Neural progenitor cell (in vitro differentiated cells): ENCODE measurements at places on chromosomes 11 and 22.

- no peak overlapping the region for H3K27ac ChIP-seq
- peaks cover 32% of the 10 kb centered on the region for H3K27me3 ChIP-seq
- H3K4me1 ChIP-seq: peaks cover 14% of the 10 kb centered on the region
- DNase-seq: no peak
- H3K36me3 ChIP-seq: no peaks in the 10 kb centered on the region
These were observed 5.2 kb downstream of the SLC15A3 start for GRCh38 chr11:60946601-60947264.

DNA sequence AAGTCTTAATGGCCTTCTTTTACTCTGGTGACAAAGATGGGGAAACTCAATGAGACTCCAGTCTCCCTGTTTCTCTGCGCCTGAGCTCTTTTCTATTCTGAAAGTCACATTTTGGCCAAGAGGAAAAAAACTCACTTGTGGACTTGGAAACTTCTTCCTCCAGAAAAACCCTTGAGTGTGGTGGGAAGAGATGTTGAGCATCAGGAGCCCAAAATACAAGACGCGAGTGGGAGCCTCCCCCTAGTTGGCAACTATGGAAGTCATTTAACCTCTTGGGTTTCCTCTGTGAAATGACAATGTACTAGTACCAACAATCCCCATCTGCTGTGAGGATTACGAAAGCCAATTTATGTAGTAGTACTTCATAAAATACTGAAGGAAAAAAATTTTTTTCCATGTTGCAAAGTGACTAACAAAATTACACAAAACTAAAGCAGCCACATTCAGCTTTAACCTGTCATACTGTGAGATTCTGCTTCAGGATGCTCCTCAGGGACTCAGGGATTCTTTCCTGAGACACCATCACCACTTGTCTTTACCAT is 524 bp upstream of the SLC25A17 start:
- peak; percentile 21 for DNase-seq
- peaks cover 8% of the 10 kb centered on the region for H3K4me1 ChIP-seq
- peak overlapping the region; percentile 73 for H3K4me3 ChIP-seq
- H3K27ac ChIP-seq: peak overlapping the region; percentile 13

DNA sequence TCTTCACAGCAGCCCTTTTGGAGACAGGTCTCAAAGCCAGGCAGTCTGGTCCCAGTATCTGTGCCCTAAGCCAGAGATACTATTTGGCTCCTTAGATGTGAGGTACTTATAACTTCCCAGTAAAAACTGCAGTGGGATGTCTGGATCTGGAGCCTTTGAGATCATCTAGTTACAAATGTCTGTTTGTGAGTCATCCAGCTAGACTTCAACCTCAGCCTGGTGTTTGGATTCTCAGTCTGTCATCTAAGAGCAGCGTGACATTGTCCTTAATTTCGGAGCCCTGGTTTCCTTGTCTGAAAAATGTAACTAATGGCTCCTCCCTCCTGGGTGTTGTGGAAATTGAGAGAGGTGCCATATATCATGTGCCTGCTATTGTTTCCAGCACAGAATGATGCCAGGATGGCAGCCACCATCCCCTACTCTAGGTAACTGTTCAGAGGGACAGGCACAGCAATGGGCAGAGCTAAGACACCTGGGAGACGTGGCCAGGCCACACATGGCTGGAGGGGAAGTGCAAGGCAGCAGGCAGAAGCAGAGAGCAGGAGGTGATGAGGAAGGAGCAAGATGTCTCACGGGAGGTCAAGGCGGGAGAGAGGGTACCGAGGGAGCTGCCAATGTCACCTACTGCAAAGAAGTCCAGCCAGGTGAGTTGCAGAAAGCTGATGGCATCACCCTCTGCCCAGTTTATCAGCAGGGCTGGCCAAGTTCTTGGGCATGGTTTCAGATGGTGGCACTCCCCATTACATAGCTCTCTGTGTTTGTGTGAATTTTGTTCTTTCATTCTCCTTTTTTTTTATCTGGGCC is 20.6 kb upstream of the ST3GAL4 start:
- H3K27me3 ChIP-seq: no peaks in the 10 kb centered on the region
- H3K27ac ChIP-seq: no peak overlapping the region
- DNase-seq: no peak
- H3K4me3 ChIP-seq: no peak overlapping the region

DNA sequence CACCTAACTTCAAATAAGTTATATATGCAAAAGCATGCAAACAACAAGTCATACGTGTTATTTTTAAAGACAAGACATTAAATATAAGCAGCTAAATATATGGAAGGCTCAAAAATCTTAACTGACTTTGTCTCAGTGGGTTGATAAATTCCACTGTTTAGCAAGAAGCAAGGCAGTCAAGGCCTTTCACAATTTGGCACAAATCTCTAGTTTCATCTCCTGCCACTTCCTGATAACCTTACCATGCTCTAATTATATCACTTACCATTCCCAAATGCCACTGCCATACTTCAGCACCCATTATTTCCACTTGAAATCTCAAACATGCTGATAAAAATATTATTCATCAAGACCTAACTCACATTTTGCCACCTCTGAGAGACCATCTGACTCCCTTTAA is 24.8 kb downstream of the DCUN1D5 start:
- no peak overlapping the region for H3K4me3 ChIP-seq
- no peak overlapping the region for H3K27ac ChIP-seq
- no peaks in the 10 kb centered on the region for H3K4me1 ChIP-seq
- DNase-seq: no peak
- peaks cover 28% of the 10 kb centered on the region for H3K36me3 ChIP-seq

GRCh38 chr11:64285885-64286800 is 495 bp downstream of the GPR137 start:
- DNase-seq: peak; percentile 39
- no peak overlapping the region for H3K27ac ChIP-seq
- peaks cover 6% of the 10 kb centered on the region for H3K4me1 ChIP-seq
- H3K36me3 ChIP-seq: no peaks in the 10 kb centered on the region
- H3K4me3 ChIP-seq: peak overlapping the region; percentile 97

DNA sequence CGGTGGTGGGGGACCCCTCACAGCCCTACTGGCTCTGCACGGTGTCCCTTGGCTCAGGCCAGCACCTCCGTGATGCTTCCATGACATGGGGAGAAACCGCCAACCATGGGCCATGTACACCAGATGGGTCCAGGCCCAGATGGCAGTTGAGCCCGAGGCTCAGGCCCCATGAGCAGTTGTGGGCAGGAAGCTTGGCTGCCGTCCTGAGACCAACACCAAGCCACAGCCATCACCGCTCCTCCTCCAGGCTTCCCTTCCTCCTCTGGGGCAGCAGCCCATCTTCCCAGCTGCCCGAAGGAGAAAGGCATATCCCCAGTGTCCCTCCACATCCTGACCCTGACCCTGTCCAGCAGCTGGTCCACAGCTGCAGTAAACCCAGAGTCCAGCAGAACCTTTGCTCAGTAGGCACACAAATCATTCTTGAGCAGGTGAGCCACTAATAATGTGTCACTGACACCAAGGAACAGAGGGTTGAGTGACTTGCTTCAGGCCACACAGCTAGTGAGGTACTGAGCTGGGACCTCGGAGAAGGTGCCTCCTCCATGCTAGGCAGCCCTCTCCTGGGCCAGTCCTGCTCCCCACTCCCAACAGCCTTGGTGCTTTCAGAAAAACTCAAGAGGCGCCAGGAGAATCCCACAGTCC is 204.9 kb downstream of the CTTN start:
- peaks cover 11% of the 10 kb centered on the region for H3K4me1 ChIP-seq
- H3K27ac ChIP-seq: no peak overlapping the region
- H3K36me3 ChIP-seq: no peaks in the 10 kb centered on the region
- no peak for DNase-seq

DNA sequence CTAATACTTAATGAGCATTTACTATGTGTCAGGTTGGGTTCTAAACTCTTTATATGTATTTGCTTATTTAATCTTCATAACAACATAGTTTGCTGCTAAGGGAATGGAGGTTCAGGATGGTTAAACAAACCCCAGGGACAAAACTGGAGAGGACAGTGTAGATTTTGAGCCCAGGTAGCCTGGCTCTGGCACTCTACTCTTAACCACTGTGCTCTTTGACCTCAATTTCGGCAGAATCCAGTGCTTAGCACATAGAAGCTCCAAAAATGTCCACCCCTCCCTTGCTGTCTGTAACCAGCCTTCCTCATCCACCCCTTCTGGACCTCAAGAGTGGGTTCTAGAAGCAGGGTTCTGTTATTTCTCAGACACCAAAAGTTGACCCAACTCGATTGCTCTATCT is 88.0 kb upstream of the SYT13 start:
- H3K36me3 ChIP-seq: no peaks in the 10 kb centered on the region
- H3K4me1 ChIP-seq: peaks cover 21% of the 10 kb centered on the region
- no peak overlapping the region for H3K4me3 ChIP-seq
- H3K27ac ChIP-seq: no peak overlapping the region
- DNase-seq: no peak

GRCh38 chr11:32831221-32831620 is 1.5 kb downstream of the PRRG4 start:
- H3K4me3 ChIP-seq: no peak overlapping the region
- DNase-seq: no peak
- H3K27ac ChIP-seq: no peak overlapping the region
- H3K27me3 ChIP-seq: peaks cover 59% of the 10 kb centered on the region
- no peaks in the 10 kb centered on the region for H3K4me1 ChIP-seq
- H3K36me3 ChIP-seq: no peaks in the 10 kb centered on the region

DNA sequence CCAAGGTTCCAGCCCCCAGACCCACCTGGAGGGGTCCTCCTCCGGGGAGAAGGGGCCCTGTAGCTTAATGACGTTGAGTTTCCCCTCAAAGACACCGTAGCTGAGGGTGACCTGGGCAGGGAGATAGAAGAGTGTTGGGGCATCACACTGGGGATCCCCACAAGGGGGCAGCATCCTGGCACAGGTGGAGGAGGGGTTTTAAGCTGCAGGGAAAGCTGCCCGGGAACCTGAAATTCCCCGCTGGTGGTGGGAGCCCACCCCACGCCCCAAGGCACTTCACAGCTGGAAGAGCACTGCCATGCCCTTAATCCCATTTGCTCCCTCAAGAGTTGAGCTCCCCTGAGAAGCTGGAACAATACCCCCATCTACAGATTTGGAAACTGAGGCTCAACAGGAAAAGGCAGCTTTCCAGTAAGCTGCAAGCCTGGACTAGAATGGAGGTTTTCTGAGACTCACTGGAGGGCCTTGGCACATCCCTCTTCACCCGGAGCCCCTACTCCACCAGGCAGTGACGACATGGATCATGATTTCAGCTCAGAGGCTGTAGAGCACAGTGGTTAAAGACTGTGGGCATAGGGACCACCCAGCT is 13.7 kb downstream of the MFNG start:
- no peak overlapping the region for H3K27ac ChIP-seq
- H3K27me3 ChIP-seq: no peaks in the 10 kb centered on the region
- H3K4me3 ChIP-seq: no peak overlapping the region
- no peaks in the 10 kb centered on the region for H3K36me3 ChIP-seq
- peak; percentile 69 for DNase-seq

DNA sequence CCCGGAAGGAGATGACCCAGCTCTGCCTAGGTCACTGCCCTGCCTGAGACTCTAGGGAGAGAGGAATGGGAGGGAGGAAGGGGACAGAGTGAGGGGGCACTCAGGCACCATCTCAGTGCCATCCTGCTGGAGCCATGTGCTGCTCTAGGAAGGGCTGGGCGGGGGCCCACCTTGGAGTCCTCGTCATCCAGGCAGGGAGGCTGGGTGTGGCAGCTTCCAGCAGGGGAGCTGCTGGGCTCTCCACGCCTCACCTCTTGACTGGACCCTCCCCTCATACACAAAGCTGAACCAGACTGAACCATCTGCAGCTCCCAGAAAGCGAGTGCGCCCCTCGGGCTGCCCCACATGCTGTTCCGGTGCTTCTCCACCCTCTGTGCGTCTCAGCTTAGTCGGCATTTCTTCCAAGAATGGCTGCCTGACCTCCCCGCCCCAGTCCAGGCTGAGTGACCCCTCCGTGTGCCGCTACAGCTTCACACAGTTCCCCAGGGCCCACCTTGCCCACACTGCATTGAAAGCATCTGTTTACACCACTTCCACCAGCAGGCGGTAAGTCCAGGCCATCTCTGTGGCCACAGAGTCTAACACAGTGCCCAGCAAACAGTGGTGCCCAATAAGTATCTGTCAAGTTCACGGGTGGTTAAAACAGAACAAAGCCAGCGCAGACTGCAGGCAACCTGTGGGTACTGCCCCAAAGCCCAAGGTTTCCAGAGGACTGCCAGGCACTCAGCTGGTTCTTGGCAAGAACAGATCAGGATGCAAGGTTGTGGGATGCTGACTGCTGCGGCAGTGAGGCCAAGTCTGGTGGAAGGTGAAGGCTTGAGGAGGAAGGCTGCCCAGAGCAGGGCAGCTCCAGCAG is 9.4 kb upstream of the TRIM29 start:
- no peak overlapping the region for H3K27ac ChIP-seq

GRCh38 chr22:28332410-28332809 is 347.2 kb downstream of the TTC28 start:
- no peak overlapping the region for H3K4me3 ChIP-seq
- H3K27me3 ChIP-seq: no peaks in the 10 kb centered on the region
- no peaks in the 10 kb centered on the region for H3K4me1 ChIP-seq
- no peak for DNase-seq

GRCh38 chr22:50460938-50461337 is 13.9 kb downstream of the SBF1 start:
- H3K4me1 ChIP-seq: no peaks in the 10 kb centered on the region
- H3K4me3 ChIP-seq: no peak overlapping the region
- H3K27me3 ChIP-seq: no peaks in the 10 kb centered on the region
- H3K27ac ChIP-seq: no peak overlapping the region

GRCh38 chr22:32842486-32842885 is 41.0 kb downstream of the TIMP3 start:
- H3K4me1 ChIP-seq: peaks cover 10% of the 10 kb centered on the region
- no peak overlapping the region for H3K4me3 ChIP-seq
- H3K27ac ChIP-seq: no peak overlapping the region
- no peaks in the 10 kb centered on the region for H3K36me3 ChIP-seq

GRCh38 chr11:72815110-72815618 is 953 bp downstream of the ATG16L2 start:
- H3K27me3 ChIP-seq: no peaks in the 10 kb centered on the region
- no peaks in the 10 kb centered on the region for H3K36me3 ChIP-seq
- no peak for DNase-seq
- H3K27ac ChIP-seq: peak overlapping the region; percentile 99
- H3K4me1 ChIP-seq: peaks cover 15% of the 10 kb centered on the region

- no peaks in the 10 kb centered on the region for H3K27me3 ChIP-seq
- no peak overlapping the region for H3K27ac ChIP-seq
- no peaks in the 10 kb centered on the region for H3K36me3 ChIP-seq
- H3K4me3 ChIP-seq: no peak overlapping the region
These were observed 23.8 kb downstream of the OPCML start for GRCh38 chr11:133508468-133508867.

- DNase-seq: no peak
- H3K4me1 ChIP-seq: peaks cover 12% of the 10 kb centered on the region
- no peaks in the 10 kb centered on the region for H3K36me3 ChIP-seq
- no peak overlapping the region for H3K27ac ChIP-seq
These were observed 27.6 kb downstream of the RCOR2 start for GRCh38 chr11:63889344-63889743.

DNA sequence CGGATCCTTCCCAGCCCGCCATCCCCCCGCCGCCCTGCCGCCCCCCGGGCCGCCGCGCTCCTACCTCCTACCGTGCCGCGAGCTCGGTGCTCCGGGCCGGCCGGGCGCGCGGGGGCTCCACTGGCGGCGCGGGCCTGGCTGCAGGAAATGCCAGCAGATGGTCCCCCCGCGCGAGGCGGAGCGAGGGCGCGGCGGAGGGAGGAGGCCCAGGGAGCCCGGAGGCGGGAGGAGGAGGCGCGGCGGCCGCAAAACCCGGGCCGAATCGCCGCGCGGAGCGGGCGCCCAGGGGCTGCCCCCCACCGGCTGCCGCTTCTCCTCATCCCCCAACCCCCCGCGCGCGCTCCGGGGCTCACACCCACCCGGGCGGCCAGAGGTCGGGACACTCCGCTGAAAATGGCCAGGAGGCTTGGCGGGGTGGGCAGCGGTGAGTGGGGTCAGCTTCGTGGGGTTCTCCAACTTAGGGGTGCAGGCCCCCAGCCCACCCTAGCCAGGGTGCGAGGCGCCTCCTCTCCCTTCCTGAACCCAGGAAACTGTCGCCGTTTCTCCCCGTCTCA is at the start of gene OSBPL5:
Gene OSBPL5 (minus strand): TSS at position 159 of the 554 bp plus-strand sequence. CDS start 36,162 bp downstream, outside the sequence.
- H3K27me3 ChIP-seq: peaks cover 21% of the 10 kb centered on the region
- H3K4me1 ChIP-seq: peaks cover 44% of the 10 kb centered on the region
